Left lung (tissue), 14 donors: ENCODE measurements at places on chromosomes 11 and 22. TPM values are rescaled to one million over a fixed set of nuclear protein-coding genes. Genes with fewer than 3 reads are reported as not detected.

- no peak for DNase-seq
Observed at GRCh38 chr22:21677606-21678443, 12.0 kb downstream of the PPIL2 start.

DNA sequence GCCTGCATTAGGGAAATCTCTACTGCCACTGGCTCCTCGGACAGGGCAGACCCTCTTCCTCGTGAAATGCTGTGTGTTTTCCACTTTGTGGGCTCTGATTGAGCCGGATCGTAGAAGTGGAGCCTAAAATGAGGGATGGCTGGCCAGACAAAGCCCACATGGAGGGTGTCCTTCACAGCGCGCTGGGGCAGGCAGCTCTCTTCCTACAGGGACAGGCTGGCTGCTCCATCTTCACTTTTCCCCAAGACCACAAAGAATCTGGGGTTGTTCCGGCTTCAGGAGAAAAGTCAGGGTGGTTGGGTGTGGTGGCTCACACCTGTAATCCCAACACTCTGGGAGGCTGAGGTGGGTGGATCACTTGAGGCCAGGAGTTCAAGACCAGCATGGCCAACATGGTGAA is 94.9 kb downstream of the MORC2 start:
- no peak for DNase-seq

GRCh38 chr11:117586392-117586791 is 210.6 kb downstream of the DSCAML1 start:
- no peak for DNase-seq

DNA sequence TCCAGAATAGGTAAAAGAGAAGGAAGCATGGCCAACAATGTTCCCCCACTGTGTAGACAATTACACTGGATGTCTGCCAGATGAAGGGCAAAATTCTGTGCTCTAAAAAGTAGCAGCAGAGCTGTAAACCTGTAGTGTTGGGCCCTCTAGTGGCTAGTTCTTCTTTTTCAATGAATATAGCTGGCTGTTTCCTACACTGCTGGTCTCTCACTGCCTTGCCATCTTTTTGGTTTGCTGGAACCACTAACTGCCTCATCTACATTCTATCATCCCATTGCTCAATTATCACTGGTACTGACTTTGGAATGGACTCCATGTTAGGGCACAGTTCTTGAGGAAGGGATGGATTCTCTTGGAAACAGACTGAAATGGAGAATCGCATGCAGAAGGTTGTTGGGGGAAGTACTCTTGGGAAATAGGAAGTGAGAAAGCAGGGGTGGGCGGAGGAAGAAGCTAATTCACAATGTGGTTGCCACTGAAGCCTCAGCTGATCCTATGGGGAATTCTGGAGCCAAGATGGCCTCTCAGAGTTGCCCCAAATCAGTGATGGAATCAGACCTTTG is 17.9 kb downstream of the KCNE3 start:
- DNase-seq: no peak

DNA sequence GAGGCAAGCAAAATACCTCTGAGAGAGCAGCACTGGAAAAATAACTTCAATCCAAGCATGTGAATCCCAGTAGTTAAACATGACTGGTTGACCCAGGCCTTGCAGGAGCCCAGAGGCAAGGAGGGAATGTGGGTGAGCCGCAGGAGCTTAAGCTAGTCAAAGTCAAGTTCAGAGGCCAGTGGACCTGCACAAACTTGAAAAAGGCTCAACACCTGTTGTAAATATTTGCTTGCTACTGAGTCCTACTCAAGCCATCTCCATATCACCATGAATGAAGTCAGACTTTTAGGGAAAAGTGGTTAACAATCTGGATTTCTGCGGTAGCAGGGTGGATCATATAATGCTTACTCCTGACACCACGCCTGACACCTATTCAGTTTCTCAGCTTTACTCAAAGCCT is 4.8 kb upstream of the CAT start:
- no peak for DNase-seq

The TNKS1BP1 gene
- polyA plus RNA-seq: 157 TPM

DNA sequence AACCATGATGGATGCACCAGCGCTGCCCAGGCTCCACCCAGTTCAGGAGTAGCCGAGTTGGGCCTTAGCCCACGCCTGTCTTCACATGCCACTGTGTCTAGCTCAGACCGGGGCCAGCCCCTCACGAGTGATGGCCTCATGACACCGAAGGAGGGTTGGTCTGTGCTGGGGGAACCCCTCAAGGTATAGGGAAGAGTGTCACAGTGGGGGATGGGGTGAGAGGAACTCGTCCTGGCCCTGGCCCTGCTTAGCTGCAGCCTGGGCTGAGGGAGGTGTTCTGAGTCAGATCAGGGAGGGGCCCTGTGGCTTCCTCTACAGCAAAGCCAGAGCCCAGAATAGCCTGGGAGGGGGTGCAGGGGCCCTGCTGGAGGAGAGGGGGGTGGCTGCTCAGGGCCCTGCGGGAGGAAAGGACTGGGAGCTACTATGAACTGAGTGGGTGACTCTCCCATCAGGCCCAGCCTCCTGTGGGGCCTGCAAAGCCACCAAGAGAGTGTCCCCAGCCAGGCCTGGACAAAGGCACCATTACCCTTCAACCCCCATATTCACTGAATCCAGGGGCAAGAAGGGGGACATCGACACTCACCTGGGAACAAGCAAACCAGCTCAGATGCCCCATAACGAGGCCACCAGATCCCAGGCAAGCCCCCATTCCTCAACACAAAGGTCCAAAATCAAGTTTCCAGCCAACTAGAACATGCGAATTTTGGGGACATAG is 41.2 kb downstream of the IGLL5 start:
- DNase-seq: peak; percentile 67

- DNase-seq: no peak
Observed at GRCh38 chr11:30321321-30321720, 1.6 kb upstream of the ARL14EP start.

DNA sequence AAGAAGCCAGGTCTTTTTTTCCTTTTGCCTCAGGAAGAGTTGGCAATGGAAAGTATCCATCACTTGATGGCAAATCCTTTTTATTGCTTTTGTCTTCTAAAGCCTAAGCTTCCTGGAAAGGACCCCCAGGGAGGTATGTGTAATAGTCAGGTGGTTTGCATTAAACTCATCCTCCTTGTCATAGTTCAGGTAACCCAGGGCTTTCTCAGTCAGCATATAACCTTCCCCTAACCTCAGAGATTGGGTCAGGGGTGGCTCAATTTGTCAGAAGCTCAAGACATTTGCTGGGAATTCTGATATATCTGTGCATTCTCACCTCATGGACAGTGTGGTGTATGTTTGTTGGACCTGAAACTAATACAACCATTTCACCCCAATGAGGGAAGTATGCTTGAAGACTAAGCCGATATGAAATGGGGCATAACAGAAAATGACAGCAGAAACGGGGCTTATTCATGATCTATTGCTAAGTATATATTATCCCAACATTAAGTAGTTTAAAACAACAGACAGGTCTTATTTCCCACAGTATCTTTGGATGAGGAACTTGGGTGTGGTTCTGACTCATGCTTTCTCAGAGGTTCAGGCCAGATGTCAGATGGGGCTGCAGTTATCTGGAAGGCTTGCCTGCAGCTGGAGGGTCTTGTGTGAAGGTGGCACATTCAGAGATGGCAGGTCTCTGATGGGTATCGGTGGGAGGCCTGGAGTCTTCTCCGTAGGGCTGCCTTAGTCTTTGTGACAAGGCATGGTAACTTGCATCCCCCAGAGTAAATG is 135.8 kb upstream of the SPON1 start:
- no peak for DNase-seq

The PLAAT5 gene
- 1.3 TPM for polyA plus RNA-seq

DNA sequence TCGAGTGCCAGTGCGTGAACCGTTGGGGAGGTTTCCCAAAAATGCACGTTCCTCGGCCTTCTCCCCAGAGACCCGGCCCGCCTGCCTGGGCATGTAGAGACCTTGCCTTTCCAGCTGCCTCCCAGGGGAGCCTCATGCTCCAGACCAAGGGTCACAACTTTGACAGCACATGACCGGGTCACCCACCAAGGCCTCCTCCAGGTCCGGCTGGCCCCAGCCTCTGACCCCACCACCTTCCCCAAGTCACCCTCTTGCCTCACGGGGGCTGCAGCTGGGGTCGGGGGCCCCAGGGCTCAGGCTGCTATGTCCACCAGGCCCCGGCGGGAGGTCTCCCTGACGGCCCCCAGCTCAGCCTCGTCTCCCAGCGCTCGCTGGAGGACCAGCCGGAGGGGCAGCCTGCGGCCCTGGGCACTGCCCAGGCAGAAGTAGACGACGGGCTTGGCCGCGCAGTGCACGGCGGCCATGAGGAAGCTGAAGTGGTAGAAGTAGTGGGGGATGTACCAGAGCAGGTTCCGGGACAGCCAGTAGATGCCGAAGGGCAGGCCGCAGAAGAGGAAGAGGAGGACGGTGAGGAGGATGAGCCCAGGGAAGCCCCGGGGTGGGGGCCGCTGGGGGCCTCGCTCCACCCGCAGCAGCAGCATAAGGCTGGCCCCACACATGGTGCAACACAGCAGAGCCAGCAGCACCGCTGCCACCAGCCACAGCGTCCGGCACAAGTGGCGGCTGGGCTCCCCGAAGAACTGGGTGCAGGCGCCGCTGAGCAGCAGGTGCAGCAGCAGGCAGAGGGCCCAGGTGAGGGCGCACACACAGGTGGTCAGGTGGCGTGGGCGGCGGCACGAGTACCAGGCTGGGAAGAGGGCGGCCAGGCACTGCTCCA is 4.4 kb downstream of the MRGPRE start:
- no peak for DNase-seq

- DNase-seq: no peak
Observed at GRCh38 chr22:45399712-45400445, 13.5 kb downstream of the SMC1B start.

- no peak for DNase-seq
Observed at GRCh38 chr22:47191671-47192650, 429.5 kb downstream of the TBC1D22A start.

The SLC22A12 gene
- polyA plus RNA-seq: not detected

DNA sequence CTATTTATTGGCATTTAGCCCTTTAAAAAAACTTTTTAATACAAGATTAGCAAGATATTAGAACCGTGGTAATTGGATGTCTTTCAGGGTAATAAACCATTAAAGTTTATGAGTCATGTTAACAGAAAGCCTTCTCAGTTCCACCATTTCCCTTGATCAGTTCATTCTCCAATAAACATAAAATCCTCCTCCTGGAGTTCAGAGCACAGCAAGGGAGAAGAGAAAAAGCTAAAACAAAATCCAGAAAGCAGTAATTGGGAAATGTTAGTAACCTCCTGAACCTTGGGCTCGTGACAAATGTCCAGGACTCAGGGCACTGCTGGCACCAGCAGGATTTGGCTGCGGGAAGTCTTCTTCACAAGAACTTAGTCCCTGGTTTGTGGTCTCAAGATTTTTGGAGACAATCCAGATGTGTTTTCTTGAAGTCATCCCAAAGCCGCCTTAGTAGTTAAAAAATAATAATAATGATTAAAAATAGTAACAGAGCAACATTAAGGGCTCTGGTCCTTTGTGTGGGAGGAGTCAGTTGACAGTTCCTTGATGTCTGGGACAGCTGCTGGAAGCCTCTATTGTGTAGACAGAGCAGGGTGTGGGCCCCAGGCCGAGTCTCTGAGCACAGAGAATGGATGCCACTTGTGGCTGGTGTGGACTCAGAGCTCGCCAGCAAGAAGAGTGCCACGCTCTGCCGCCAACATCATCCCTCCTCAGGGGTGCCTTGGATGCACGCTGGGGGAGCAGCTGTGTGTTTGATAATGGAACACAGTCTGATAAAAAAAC is 43.4 kb upstream of the PITPNB start:
- peak; percentile 59 for DNase-seq

The DDTL gene
- 9.0 TPM for polyA plus RNA-seq

DNA sequence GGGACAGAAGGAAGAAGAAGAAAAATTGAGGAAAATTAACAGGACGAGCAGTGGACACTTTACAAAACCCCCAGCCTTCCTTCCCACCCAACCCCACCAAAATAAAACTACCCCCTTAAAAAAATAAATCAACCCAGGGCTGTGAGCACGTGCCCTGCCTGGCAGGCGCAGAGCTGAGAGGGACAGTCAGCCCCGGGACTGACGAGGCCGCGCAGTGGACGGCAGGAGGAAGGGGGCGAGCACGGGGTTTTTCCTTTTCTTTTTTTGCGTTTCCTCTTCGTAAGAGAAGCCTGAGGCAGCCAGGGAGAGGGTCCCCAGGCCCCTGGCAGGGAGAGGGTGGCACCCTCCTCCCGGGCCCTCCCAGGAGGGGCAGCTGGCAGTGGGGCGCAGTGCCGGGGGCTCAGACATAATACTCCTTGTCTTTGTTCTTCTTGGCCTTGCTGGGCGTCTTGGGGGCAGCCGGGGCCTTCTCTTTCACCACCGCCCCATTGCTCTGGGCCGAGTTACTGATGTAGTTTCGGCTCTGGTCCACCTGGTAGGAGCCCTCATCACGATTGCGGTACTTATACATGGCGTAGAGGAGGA is 15.9 kb downstream of the SLC22A12 start:
- DNase-seq: peak; percentile 62

The RASD2 gene
- polyA plus RNA-seq: 0.15 TPM

The MAP6 gene
- polyA plus RNA-seq: 9.1 TPM

The INS gene
- polyA plus RNA-seq: not detected

DNA sequence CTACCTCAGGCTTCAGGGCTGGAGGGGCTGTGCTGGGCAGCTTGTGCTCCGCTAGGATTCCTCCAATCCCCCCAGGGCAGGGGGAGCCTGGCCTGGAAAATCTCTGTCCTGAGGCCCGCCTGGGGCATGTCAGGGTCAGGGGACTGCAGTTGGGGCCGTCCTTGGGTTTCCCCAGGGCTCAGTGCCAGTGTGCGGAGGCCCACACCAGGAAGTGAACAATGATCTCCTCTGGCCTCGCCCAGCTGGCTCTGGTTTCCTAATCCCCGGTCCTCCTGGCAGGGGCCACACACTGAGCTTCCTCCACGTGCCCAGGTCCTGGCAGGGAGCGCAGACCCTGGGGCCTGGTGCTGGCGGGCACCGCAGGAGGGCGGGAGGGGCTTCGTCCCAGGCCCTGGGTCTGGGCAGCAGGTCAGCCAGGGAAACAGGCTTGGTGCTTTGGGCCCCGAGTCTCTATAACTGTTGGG is 1.4 kb upstream of the MUC2 start:
- peak; percentile 36 for DNase-seq

DNA sequence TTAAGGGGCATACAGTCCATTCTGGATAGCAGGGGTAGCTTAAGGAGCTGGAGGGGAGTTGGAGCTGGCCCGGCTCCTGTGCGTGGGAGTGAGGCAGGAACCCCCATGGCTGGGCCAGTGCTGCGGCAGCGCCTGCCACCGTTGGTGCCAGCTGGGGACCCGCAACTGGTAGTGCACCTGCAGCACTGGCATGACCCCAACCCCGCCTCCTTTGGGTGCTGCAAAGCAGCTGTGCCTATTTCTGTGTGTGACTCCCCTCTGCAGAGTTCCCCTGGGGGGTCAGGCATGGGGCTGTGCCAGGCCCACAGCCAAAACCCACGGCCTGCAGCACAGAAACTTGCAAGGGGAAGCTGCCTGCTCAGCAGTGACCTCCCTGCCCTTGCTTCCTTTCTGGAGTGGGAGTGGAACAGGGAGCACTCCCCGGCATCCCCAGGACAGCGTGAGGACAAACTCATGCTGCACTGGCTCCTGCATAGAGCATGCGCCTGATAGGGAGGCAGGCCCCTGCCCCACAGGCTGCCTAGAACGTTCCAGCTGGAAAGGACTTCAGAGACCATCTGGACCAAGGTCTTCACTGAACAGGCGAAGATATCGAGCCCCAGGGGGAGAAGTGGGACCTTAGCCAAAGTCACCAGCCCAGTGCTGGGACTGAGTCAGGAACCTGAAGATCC is 26.2 kb upstream of the RAB1B start:
- no peak for DNase-seq

The ACAT1 gene
- 67.3 TPM for polyA plus RNA-seq

- DNase-seq: no peak
Observed at GRCh38 chr11:36578458-36578857, 10.7 kb downstream of the RAG1 start.

The OR5D13 gene
- not detected for polyA plus RNA-seq

The PATE4 gene
- polyA plus RNA-seq: 0.24 TPM
